ENCODE measurements at places on chromosomes 2 and 18.

- no peak for DNase-seq
These were observed 215.3 kb downstream of the CALCRL start for GRCh38 chr2:187232749-187233148.

DNA sequence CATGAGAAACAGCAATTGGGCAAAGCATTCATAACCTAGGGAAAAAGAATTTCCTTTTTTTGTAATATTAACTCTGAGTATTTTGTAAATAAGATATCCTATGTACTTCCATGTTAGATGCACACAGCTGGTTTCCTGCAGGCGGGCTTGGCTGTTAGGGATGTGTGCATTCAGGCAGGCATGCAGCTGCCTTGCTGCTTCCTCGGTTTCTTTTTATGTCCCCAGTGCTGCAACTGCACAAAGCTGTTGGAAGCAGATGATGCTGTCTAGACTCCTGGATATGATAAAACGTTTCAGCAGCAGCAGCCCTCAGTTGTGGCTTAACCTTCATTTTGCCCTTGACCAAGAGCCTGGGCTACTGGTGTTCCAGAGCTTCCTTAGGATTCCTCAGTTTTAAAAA, 89.4 kb upstream of the EML6 start:
- no peak for DNase-seq

DNA sequence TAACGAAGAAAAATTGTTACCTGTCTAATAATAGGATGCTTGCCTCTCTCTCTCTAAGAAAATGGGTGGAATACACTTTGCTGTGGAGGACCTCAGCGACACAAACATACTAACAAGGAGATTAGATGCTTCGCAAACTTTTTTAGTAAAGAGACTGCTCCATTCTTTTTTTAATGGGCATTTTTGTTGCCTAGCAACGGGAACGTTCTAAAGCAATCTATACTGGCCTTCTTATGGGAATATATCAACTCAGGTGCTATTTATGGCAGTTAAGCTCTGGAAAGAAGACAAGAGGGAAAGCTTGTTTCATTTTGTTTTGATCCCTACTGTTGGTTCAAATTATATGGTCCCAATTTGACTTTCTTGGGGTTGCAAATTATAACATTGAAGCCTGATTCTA, 86.8 kb upstream of the CBLN2 start:
- no peak for DNase-seq

GRCh38 chr18:55286257-55286825, 301.7 kb downstream of the TCF4 start:
- DNase-seq: no peak

GRCh38 chr2:122323927-122324326, 568.5 kb downstream of the TSN start:
- no peak for DNase-seq

DNA sequence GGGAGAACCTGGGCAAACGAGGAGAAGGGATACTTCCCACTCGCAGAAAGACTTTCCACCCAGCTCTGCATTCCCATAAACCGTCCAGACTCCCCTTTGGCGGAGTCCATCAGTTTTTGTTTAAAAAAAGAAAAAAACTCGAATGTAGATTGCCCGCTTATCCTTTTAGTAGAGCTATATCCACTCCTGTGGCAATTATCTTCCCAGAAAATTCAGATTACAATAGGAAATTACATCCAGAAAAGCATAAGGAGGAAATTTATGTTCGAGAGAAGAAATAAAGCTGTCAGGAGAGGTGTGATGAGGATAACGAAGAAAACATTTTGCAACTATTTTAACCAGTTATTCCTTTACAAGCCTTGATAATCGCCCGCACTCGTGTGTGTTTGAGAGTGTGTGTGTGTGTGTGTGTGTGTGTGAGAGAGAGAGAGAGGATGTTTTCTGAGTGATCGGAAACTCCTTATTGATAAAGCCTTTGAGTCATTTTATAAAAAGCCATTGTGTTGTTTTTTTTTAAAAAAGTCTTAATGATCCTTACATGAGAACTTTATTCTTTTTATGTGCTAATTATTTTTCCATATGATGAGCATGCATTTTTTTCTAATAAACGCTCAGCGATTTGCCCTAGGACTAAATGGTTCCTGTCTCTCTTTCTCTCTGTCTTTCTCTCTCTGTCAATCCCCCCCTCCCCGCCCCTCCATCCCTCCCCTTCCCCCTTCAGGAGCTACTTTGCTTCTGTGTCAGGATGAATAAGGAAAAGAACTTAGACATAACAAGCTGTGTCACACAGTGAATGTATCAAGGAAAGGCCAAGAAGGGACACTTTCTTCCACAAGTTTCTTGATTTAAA, 1.1 kb upstream of the PPP3R1 start:
- no peak for DNase-seq

DNA sequence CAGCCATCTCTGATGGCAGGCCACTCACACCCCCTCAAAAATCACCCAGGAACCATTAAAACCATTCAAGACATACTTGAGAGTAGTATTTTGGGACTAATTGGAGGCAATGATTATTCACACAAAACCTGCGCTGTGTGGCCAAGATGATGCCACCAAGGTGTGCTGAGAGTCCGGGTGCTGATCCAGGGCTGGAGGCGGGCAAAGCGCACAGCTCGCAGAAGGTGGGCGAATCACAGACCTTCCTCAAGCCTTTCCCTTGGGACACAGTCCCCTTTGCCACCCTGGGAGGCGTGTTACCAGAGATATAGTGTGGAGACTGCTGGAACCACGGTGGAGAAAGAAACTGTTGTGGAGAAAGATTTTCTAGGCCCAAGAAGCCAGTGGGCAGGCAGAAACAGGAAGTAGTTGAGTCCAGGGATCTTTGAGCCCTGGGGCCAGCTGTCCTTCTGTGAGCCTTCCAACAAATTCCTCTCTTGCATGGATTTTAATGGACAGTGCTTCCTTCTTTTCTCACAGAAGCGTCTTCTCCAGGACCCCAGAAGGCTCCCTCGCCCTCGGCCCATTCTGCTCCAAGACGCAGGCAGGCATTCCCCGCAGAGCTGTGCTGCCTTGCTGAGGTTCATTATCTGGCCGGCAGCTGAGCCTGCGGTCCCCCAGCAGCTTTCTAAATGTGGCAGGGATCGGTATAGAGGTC, 8.0 kb downstream of the COPS9 start:
- no peak for DNase-seq

DNA sequence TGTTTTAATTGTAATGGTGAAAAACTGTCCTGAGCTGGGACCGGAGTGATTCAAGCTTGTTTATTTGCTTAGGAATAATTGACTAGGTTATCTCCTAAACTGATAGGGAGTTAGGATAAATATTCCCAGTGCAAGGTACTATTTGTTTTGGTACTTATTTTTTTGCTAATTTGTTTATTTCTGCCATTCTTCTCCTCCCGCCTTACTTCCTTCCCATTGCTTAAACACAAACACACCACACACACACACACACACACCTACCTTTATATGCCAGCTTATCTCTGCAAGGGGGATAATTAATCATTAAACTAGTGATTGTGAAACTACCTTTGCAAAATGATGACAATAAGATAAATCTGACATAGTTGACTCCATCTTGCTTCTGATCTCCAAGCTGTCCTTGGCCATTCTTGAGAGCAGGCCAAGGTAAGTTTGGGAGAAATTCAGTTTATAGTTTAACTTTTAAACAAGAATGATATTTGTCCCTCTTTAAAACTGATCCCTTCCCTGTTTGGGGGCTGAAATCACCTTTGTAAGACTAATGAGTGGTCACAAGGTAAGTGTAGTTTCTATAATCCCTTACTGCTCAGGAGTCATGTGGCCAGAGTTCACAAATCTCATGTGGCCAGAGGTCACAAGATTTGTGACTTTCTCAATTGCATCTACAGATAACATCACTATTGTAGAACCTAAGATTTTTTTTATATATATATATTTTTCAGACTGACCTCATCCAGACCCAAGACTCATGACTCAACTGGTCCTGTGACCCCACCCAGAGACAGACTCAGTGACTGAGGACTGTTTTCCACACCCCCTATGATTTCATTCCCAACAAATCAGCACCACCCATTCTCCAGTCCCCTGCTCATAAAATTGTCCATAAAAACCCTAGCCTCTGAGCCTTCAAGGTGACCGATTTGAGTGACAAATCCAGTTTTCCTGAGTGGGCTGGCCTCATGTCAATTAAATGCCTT, 83.1 kb upstream of the LRRTM4 start:
- no peak for DNase-seq

GRCh38 chr2:8548065-8548618, 133.7 kb upstream of the ID2 start:
- no peak for DNase-seq

GRCh38 chr2:171553858-171554257, 31.6 kb downstream of the CYBRD1 start:
- DNase-seq: no peak

DNA sequence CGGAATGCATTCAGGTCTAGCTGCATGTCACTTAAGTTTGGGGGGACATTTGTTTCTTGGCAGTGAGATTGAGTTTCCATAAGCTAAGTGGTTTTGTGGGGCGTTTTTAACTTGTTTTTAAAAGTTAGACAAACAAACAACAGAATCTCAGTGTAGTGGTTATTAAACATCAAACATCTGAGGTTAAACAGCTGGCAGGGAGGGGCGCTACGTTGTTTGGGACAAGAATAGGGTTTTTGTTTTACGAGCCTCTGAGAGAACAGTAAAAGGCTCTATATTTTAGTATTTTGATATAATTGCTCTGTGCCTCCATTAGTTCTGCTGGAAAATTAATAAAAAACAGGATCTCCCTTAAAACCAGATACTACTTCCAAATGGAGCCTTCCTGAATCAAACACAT, 41.6 kb upstream of the TMEM177 start:
- no peak for DNase-seq

DNA sequence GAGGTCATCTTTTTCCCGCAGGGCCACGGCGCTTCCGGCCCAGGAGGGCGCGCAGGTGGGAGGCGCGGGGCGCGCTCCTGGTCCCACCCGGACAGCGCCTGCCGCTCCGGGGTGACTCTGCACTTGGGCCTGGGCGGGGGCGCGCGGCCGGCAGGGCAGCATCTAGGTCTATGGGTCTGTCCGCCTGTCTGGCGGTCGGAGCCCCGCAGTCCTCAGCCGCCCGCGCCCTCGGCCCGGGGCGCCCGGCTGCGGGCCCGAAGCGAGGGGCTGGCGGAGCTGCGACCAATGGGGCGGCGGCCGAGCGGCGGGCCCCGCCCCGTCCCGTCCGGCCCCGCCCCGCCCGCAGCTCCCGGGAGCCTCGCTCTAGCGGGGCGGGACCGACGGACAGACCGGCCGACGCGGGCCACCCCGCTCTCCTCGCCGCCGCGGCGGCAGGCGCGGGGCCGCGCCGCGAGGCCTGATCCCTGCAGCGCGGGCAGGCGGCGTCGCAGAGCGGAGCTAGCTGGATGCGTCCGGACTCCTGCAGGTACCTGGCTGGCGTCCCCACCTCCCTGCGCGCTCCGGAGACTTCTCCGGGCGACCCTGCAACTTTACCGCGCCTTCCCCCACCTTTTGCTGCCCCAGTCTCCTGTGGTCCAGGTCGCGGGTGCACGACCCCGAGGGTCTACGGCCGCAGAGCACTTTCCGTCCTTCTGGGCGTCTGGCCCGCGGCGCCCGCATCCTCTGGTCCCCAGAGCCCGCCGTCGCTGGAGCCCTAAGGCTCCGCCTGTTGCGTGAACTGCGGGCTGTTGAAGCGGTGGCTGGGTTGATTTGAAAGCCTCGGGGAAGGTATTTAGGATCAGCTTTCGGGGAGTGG, at the start of gene KCNS3:
TSS of gene KCNS3 (plus strand) at position 387 of the 856 bp plus-strand sequence. CDS start 52,342 bp downstream, outside the sequence.
- DNase-seq: no peak

- DNase-seq: no peak
These were observed 247.2 kb upstream of the EPAS1 start for GRCh38 chr2:46050027-46050426.

GRCh38 chr18:7415081-7415894, 151.8 kb upstream of the PTPRM start:
- DNase-seq: no peak

GRCh38 chr2:230987137-230988020, 8.5 kb upstream of the SPATA3 start:
- peak; percentile 85 for DNase-seq

- DNase-seq: no peak
These were observed 1.5 kb downstream of the GALNT1 start for GRCh38 chr18:35582899-35583558.

GRCh38 chr2:85998071-85998991, 107.4 kb downstream of the POLR1A start:
- no peak for DNase-seq

- no peak for DNase-seq
These were observed 151.9 kb downstream of the RAB3GAP1 start for GRCh38 chr2:135203944-135204343.

DNA sequence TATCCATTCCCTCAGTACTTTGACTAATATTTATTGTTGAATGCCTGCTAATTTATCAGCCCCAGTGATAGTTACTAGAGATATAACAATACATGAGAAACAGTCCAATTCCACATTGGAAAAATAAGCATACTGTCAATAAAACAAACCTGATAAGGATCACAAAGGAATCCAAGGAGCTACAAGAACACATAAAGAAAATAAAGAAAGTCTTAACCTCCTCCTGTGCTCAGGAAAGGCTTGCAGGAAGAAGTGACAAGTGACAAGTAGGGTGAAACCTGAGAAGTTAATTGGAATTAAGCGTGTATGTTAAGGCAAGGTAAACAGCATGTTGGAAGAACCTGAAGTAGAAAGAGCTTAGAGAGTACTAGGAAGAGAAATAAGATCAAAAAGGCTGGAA, 20.3 kb upstream of the ASNSD1 start:
- no peak for DNase-seq

DNA sequence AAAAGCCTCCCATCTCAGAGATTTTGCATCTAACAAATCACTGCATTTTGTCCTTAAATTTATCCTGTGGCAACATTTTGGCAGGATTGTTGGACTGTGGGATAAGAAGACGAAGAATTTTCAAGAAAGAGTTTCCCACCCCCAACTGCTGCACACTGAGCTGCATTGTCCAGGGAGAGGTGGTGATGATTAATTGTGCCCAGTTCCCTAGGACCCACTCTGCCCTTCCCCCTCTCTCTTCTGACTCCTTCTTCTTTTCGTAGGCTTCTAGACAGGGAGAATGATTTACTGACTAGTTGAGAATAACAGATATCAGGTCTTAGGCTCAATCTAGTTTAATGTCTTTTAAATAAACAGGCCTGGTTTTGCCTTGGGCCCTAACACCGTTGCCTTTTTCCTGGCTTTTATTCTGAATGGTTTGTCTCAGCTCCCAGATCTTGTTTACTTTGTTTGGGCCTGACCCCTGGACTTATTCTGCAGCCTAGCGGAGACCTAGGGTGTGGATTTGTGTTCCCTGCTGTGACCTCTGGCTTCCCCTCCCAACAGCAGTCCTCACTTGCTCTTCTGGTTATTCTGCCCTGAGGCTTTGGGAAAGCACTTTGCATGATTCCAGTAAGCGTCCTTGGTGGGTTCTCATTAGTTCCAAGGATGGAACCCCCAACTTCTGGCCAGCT, 233.3 kb downstream of the INSIG2 start:
- no peak for DNase-seq

DNA sequence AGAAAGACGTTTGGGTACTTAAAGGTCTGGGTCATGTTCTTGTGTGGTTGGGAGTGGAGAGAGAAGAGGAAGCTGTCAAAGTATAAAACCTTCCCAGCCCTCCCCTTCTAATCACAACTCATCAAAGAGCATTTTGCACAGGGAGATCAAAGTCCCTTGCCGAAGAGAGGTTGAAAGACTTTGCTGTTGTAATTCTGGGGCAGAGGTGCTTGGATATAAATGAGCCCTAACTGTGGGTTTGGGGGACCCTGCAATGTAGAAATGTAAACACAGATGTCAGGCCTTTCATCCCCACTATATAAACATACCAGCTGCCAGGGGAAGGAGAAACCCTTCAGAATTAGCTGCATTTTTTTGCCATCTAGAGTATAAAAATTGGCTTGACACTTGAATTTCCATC, 182.1 kb downstream of the ETAA1 start:
- DNase-seq: no peak
